ENCODE measurements at places on chromosomes 2 and 18.

- DNase-seq = no peak
Measured at GRCh38 chr18:29154758-29155725, 978.1 kb upstream of the CDH2 start.

GRCh38 chr2:240509667-240510512, 47.9 kb downstream of the ANKMY1 start:
- peak; percentile 33 for DNase-seq

DNA sequence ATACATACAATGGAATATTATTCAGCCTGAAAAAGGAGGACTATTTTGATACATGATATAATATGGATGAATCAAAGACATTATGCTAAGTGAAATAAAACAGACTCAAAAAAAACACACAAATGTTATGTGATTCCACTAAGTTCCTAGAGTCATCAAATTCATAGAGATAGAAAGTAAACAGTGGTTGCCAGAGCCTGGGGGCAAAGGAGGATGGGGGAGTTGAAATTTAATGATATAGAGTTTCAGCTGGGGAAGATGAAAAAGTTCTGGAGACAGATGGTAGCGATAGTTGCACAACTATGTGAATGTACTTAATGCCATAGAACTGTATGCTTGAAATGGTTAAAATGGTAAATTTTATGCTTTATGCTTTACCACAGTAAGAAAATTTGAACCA, 119.7 kb downstream of the METTL4 start:
- DNase-seq = no peak

DNA sequence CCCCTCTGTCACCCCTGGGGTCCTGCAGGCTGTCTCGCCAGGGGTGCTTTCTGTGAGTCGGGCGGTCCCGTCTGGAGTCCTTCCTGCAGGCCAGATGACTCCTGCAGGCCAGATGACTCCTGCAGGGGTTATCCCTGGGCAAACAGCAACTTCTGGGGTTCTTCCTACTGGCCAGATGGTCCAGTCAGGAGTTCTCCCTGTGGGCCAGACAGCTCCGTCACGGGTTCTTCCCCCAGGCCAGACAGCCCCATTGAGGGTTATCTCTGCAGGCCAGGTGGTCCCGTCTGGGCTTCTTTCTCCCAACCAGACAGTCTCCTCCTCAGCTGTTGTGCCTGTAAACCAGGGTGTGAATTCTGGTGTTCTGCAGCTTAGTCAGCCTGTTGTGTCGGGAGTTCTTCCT, 27.6 kb downstream of the ADNP2 start:
- DNase-seq = peak; percentile 75

DNA sequence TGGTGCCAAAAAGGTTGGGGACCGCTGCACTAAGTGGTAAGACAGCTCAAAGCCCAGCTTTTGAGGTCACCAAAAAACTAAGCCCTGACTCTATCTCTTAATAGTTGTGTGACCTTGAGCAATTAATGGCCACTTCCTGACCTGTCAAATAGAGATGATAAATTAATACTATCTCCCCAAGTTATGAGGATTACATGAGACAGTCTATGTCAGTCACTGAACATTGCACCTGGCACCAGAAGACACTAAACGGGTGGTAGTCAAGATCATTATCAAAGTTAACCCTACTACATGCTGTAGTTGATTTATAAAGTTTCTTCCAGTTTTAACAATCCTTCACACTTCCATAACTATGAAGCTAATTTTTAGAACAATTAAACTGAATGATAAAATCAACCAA, 36.5 kb downstream of the STPG4 start:
- DNase-seq = no peak

DNA sequence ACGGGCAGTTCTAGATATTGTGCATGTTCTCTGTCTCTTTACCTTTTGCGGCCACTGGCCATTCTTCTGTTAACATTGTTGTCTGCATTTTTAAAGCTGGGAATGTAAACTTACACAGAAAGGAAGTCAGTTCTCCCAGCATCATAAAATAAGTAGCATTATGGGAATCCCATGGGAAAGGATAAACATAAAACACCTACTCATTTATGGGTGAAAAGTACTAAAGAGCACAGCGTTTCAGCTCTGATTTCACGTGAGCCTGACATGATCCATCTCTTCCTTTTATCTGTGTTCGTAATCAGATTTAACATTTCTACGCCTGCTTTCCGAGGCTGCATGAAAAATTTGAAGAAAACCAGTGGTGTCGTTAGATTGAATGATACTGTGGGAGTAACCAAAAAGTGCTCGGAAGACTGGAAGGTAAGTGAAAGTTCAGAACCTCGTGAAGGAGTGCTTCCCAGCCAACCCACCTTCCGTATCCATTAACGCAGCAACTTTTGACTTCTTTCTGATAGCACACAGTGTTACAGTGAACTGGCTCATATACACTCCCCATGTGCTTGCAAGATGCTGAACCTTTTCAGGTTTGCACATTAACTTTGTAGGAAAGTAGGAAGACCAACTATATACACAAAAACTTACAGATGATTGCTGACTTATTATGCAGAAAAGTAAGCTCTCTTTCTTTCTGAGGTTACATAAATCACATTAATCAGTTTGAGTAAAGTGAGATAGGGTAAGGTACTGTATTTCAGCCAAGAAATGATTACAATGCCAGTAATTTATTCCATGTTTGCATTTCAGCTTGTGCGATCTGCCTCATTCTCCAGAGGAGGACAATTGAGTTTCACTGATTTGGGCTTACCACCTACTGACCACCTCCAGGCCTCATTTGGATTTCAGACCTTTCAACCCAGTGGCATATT, 86.5 kb upstream of the TTC39C start:
- DNase-seq = no peak

DNA sequence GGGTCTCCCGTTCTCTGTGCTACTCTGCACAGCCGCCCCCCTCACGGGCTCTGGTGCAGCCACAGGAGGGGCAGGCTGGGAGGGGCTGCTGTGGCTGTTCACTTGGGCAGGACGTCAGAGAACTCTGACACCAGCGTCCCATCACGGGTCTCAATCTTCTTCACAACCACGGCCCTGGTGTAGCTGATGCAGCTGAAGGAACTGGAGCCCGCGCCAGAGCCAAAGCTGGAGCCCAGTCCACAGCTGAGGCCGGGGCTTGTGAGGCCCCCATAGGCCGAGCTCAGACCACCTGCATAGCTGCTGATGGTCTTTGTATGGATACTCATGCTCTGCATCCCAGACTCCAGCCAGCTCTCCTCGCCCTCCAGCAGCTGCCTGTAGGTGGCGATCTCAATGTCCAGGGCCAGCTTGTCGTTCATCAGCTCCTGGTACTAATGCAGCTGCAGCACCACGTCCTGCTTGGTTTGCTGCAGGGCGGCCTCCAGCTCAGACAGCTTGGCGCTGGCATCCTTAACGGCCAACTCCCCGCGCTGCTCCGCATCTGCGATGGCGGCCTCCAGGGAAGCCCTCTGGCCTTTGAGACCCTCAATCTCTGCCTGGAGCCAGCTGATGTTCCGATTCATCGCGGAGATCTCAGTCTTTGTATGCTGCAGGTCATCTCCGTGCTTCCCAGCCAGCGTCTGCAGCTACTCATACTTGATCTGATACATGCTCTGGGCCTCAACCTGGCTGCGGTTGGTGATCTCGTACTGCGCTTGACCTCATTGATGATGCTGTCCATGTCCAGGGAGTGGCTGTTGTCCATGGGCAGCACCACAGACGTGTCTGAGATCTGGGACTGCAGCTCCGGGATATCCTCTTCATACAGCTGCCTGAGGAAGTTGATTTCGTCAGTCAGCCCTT, 7.4 kb upstream of the DUSP19 start:
- DNase-seq = peak; percentile 93

GRCh38 chr2:130798472-130799218, 38.1 kb upstream of the ARHGEF4 start:
- peak; percentile 73 for DNase-seq

- no peak for DNase-seq
Measured at GRCh38 chr2:106282462-106283170, 88.5 kb upstream of the UXS1 start.

DNA sequence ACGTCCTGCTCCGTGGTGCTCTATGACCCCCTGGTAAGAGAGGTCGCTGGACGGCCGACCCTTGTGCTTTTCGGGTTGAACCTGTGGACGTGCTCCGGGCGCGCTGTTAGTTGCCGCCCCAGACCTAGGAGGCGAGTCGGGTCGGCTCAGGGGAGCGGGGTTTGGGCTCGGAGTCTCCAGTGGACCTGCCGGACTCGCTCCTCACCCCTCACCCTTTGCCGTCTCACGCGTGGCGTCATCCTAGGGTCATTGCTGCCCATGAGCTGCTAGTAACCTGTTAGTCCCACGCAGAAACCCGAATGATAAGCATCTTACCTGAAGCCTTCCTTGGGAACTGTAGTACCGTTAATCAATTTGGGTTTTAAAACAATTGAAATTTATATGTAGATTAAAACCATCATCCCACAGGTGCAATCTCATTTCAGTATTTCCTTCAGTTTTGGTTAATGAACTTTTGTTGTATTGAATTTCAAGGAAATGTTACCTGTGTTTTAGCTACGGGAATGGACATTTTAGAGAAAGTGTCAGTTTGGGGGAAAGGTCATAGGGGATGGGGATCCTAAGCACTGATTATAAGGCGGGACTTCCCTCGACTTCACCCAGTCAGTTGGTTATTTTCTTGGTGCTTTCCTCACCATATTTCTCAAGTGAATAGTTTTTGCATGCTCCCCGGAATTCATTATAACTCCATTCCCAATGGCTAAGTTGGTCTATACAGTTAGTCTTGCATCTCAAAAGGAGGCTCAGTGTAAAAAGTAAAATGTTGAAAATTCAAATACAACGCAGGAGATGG, 536 bp downstream of the ELP2 start:
- no peak for DNase-seq

GRCh38 chr2:73202156-73203054, at the start of gene NOTO:
TSS of gene NOTO (plus strand) at chr2:73202574. CDS start at chr2:73202667, 93 bp downstream.
- DNase-seq = peak; percentile 68

DNA sequence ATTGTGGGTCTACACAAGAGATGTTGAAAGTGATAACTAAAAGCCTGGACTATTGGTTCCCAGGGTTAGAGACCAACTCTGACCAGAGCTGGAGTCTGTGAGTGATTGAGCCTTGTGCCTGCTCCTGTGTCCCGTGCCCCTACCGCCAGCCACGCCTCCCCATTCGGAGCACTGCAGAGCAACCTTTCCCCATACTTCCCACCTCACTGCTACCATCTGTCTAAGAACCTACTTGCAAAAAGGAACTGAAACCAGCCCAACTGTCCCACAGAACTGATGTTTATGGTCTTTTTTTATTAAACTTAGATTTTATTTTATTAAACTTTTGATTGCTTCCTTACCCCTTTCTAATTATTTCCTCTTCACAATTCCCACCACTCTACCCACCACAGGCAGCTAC, 300.3 kb upstream of the MGAT5 start:
- no peak for DNase-seq

- no peak for DNase-seq
Measured at GRCh38 chr2:241412144-241412543, 56.1 kb downstream of the FARP2 start.

DNA sequence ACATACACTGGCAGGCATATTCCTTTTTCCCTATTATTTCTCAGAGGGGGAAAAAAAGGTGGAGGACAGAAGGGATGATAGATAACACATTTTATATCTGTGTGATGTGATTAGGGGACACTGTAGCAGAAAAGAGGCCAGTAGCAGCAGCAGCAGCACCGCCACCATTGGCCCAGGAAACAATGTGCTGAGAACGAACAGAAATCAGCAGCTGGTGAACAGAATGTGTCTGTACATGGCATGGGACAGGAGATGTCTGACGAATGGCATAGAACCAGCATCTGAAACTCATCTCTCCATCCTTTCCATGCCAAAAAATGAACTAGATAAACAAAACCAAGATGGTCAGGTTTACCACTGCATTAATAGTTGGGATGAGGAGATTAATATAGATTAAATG, 936.1 kb upstream of the ACVR2A start:
- DNase-seq = no peak

- DNase-seq = no peak
Measured at GRCh38 chr2:162821718-162822117, 16.8 kb downstream of the KCNH7 start.

- no peak for DNase-seq
Measured at GRCh38 chr2:182558564-182558963, 131.7 kb upstream of the PDE1A start.

DNA sequence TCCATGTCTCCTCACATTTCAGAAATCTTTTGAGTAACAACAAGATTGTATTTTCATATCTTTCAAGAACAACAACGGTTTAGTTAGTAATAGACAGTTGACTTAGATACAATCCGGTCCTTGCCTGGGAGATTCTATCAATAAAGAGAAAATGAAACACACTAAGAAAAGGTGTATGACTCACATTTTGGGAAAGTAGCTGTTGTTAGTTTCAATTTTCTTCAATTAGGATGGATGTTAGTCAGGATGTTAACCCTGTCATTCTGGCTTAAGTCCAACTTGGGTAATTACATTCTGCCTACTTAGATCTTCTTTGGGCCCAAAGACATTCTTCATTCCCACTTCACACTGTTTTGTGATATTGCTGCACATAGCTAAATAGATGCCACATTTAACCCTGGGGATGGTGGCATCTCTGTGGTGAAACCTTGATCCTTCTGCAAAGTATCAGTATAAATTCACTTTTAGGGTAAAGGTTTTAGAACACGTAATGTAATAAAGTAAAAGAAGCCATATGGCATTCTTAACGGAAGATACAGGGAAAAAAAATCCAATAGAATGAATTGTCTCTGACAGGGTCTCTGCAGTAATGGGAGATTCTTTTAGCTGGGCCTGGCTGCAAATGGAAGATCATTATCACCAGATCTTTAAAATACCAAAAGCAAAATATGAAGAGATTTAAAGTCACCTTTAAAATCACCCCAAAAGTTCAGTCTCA, 365.5 kb downstream of the FIGN start:
- no peak for DNase-seq

DNA sequence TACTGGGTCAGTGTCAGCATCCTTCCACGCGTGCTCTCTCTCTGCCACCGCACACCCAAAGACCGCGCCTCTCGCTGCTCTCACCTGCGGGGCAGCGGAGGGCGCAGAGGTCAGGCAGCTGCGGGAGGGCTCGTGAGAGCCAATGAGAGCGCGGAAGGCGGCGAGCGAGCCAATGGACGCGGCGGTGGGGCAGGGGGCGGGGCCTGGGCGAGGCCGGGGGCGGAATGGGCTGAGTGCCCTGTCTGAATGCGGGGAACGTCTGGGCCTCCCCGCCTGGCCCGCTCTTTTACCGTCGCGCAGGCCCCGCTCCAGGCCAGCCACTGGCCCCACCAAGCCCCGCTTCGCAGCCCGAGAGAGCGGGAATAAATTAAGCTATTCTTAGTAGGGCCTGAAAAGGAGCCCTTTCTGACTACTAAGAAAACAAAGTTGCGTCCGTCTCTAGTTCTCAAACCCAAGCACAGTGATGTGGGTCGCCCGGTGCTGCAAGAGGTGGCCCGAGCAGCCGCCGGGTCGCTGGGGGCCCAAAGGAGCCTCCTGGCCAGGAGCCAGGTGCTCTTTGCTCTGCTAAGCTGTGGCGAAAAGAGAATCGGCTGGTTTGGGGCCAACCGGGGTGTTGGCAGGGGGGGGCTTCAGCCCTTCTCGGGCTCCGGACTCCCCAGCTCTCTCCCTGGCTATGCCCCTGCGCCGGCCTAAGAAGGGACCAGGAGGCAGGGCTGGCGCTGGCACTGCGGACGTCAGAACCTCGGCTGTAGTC, 81.1 kb upstream of the GLI2 start:
- DNase-seq = no peak

- no peak for DNase-seq
Measured at GRCh38 chr2:173914055-173914927, 50.9 kb downstream of the SP3 start.

Measured in islet precursor cell (in vitro differentiated cells).